ENCODE measurements at places on chromosomes 7 and 10.

DNA sequence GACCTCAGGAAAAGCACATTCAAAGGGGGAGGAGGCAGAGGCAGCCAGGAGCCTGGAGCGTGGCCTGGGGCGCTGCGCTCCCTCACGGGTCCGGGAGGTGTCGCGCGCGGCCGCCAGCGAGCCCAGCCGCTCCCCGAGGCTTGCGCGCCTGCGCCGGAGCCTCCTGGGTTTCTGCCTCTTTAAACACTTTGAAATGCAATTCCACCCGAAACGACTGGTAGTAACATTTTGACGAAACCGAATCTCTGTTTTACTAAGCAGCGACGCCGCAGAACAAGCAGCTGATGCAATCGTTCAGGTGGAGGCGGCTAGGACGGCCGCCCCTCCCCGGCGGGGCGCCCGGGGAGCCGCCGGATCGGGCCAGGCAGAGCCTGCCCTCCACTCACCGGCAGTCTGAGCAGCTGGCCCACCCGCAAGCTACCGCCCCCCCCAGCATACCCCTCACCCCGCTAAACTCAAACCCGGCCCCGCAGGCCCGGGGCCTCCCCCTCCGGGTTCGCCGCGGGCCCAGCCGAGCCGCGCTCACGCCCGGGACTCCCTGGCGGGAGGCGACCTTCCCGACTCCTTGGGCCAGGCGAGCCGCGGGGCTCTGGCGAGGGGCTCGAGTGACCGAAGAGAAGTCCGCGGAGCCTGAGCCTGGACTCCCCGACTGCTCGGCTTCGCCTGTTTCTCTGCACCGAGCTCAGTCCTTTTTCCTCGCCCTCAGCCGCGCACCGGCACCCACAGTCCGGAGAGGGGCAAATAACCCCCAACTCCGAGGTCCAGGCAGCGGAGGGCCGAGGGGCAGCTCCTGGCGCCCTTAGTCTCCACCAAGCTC, 3.2 kb downstream of the MKX start:
- DNase-seq, result peak; percentile 66

DNA sequence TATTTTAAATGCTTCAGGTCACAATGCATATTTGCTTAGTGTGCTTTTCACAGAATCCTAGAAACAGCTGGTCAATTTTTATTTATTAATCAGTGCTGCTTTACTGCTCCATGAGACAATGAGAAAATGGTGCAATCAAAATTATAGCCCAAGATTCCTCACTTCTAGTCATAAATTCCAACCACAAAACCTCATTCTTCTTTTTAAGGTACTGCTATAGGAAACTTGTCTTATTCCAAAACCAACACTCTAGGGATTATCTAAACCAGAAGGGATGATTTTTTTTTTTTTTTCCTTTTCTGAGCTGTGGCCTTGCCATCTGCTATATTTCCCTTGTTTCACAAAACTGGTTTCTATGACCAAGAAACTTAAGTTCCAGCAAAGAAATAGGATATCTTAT, 64.0 kb upstream of the SEMA3A start:
- no peak for DNase-seq

GRCh38 chr10:93028883-93029282, 31.7 kb upstream of the CYP26C1 start:
- DNase-seq, result no peak

DNA sequence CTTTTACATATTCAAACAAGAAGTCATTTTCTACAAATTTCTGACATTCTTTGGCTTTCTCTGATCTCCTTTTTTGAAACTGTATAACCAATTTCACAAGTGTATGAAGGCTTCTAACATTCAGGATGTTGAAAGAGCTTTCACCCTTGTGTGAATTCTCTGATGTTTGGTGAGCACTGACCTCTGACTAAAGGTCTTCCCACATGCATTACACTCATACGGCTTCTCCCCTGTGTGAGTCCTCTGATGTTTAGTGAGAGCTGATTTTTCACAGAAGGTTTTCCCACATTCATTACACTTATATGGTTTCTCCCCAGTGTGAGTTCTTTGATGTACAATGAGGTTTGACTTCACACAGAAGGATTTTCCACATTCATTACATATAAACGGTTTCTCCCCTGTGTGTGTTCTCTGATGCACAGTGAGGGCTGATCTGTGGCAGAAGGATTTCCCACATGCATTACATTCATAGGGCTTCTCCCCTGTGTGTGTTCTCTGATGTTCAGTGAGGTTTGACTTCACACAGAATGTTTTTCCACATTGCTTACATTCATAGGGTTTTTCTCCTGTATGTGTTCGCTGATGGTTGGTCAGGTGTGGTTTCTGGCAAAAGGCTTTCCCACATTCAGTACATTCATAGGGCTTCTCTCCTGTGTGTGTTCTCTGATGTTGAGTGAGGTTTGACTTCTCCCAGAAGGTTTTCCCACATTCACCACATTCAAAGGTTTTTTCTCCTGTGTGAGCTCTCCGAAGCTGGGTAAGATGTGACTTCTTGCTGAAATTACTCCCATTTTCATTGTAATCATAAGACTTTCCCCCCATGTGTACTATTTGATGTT, 25.7 kb downstream of the ZNF248 start:
- no peak for DNase-seq

DNA sequence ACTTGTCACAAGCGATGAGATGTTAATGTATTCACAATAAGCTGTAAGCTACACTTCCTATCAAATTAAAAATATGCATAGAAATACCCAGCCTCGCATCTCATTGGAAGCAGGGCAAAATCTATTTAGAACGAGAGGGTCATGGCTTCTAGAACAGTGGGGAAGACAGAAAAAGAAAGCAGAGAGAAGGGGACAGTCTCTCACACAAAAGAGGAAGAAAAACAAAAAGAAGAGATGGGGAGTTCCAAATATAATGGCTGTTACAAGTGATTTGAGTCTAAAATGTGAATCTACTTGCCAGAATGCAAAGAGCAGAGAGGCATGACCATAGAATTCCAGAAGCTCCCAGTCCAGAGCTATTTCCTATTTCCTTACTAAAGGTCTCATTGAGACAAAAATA, 13.8 kb downstream of the LRRN3 start:
- DNase-seq, result no peak

DNA sequence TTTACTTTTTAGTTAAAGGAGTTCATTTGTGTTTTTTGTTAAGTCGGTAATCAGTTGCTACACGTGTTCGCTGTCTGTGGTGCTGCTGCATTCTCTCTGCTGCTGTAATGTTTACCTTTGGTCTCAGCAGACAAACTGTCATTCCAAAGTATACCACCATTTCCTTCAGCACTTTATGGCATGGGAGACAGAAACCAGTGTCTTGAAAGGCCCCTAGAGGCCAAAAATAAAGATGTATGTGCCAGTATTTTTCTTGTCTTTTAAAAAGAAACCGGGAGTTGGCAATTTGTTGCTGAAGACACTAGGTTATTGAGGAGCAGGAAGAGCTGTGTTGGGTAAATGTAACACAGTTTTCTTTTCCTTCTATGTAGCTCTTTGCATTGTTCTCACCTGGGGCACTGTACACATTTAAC, 24.1 kb downstream of the ZNF92 start:
- no peak for DNase-seq

- DNase-seq, result no peak
Observed at GRCh38 chr7:158729646-158730382, 25.2 kb upstream of the NCAPG2 start.

GRCh38 chr10:122689146-122689820, 10.4 kb downstream of the C10orf120 start:
- DNase-seq, result no peak

- no peak for DNase-seq
Observed at GRCh38 chr7:127848241-127848640, 183.0 kb downstream of the LRRC4 start.

- no peak for DNase-seq
Observed at GRCh38 chr10:110898391-110898790, 20.6 kb downstream of the BBIP1 start.

DNA sequence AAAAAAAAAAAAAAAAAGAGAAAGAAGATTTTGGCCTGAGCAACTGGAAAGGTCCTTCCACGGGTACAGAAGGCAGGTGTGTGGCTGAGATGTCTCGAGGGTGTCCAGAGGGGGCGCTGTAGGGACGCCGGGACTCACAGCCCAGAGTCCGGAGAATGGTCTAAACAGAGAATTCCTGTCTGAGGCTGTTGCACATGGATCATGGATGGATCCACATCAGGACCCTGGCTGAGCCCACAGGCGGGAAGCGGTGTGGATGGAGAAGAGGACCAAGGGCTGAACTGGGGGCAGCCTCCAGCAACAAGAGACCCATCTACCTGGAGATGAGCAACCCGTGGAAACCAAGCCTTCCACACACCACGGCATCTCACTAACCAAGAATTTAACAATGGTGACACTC, 55.0 kb downstream of the PKD1L1 start:
- DNase-seq, result no peak

DNA sequence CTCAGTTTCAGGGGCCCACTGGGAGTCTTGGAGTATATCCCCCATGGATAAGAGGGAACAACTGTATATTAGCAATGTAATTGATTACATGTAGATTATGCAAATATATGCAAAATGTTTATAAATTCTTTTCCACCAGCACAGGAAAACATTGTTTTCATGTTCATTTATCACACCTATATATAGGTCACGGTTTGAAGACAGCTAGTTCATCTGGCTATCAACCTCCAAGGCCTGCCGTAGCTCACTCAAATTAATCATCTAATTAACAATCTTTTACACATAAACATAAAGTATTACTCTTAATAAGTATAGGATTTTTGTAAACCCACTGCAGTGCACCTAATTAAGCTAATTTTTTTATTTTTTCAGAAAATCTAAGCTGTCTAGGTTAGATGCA, 53.7 kb upstream of the SP4 start:
- DNase-seq, result no peak

DNA sequence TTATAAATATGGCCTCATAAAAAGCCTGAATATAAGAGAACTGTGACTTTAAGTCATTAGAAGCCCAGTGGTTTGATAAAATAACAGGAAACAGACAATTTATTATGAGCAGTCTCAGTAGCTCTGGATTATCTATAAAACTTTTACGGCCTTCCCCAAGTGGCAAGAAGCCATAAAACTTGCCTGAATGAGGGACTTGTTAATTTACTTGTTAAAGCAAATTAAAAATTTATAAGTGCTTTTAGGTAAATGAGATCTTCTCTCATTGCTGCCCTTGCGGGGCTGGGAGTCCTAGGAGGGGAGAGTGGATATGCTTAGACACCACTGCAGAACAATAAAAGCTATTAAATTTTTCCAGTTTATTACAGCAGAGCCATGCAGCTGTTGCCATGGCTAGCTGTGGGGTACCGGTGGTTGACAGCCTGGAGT, 499.9 kb downstream of the AUTS2 start:
- no peak for DNase-seq

GRCh38 chr10:79103129-79103528, 34.4 kb downstream of the ZMIZ1 start:
- DNase-seq, result no peak

DNA sequence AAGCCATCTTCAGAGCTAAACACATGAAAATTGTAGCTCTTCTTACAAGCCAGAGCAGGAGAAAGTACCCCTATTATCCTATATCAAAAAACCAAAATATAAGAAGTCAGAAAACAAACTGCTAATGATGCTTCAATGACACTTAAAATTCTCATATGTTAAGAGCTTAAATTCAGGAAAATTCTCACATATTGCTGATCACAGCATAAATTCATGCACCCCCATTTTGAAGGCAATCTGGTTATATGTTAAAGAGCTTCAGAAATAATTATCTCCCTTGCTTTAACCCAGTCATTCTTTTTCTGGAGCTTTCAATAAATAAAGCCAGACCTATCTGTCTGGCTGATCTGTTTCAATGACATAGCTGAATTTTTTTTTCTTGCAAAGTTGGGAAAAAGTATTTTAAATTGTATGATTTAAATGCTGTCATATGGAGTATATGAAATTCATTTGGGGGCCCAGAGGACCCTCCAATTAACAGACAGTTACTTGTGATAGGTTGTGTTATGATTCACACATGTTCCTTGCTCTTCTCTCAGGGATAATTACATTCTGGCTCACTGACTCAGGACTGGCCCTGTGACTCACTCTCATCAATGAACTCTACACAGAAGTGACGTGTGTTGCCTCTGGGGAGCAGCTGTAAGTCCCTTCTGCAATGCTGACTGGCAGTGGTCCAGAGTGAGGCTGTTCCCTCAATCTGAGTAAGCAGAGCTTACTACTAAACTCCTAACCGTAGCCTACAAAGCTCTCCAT, 85.2 kb downstream of the HGF start:
- no peak for DNase-seq

GRCh38 chr10:117140525-117140902, 2.4 kb upstream of the VAX1 start:
- no peak for DNase-seq

- DNase-seq, result no peak
Observed at GRCh38 chr7:140330128-140330527, 68.2 kb downstream of the SLC37A3 start.

DNA sequence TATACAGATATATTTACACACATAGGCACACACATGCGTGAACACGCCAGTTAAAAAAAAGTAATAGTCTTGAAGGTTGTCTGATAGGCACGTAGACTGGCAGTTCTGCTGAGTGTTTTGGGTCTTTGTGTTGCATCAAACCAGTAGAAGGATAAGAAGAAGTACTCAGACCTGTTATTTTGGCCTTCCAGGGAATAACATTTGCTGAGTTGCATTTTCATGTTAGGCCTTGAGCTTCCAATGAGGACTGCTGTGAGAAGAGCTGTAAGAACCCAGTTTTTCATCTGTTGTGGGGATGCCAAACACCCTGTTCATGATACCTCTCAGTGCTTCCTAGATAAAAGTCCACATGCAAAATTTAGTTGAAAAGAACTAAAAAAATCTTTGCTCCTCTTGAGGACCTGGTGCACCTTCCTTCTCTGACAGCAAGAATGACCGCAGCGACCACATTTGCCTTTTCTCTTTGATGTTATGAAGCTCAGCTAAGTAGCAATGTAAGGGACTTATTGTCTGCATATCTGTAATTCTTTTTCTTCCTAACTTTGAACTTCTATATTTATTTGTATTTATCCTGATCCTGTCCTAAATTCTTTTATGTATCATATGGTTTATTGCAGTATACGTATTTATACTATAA, 27.2 kb downstream of the HIPK2 start:
- DNase-seq, result no peak

GRCh38 chr10:103772096-103772845, 83.1 kb downstream of the SH3PXD2A start:
- DNase-seq, result peak; percentile 12

DNA sequence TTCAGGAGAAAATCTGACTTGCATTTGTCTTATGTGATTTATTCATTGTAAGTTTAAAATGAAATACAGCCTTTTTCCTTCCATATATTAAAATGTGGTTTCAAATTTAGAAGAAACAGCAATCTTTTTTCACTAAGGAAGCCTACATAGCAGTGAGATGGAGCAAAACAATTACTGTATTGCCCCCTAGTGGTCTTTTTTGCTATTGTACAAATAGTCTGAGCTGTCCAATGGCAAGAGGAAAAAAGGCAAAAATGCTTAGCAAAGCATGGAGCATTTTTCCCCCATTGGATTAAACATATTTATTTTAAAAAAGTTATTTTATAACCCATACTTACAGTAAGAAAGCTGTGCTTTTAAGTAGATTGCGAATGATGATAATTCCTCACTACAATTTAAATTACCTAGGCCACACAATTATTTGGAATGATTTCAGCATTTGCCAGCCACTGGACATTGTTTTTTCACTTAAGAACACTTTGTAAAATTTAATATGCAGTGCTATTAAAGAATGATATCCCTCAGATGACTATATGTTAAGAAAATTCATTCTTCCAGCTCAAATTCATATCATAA, 119.5 kb downstream of the CPED1 start:
- DNase-seq, result no peak
